ENCODE measurements at places on chromosomes 11 and 22. TPM values are rescaled to one million over a fixed set of nuclear protein-coding genes. Genes with fewer than 3 reads are reported as not detected.

GRCh38 chr11:32088117-32088941 is 2.5 kb upstream of the RCN1 start:
- peak; percentile 82 for DNase-seq

- DNase-seq = no peak
Observed at GRCh38 chr11:77512092-77512491, 38.2 kb upstream of the PAK1 start.

- no peak for DNase-seq
Observed at GRCh38 chr11:75588051-75588481, 26.0 kb downstream of the SERPINH1 start.

- no peak for DNase-seq
Observed at GRCh38 chr11:46222490-46223251, 54.8 kb upstream of the CREB3L1 start.

DNA sequence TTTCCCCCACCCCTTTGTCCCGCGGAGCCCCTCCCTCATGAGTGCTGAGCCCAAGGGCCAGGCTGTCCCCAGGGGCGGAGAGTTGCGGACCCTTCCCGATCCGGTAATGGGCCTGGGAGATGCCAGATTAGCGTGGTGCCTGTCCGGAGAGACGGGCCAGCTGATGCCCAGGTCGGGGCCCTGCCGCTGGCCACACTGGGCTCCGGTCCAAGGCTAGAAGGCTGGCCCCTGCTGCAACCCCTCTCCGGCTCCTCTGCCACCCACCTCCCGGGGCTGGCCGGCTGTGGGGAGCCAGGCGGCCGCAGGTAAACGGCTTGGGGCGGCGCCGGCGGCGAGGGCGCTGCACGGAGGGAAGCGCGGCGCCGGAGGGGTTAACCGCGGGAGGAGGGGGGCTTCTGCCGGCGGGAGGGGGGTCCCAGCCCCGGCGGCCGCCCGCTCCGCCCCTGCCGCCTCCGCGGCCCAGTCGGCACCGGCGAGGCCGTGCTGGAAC is at the start of gene KCNK4:
Gene KCNK4 (plus strand): TSS at position 41 of the 490 bp plus-strand sequence. CDS start 1,717 bp downstream, outside the sequence.
- DNase-seq = peak; percentile 77

- DNase-seq = no peak
Observed at GRCh38 chr11:8194956-8195355, 26.1 kb upstream of the RIC3 start.

DNA sequence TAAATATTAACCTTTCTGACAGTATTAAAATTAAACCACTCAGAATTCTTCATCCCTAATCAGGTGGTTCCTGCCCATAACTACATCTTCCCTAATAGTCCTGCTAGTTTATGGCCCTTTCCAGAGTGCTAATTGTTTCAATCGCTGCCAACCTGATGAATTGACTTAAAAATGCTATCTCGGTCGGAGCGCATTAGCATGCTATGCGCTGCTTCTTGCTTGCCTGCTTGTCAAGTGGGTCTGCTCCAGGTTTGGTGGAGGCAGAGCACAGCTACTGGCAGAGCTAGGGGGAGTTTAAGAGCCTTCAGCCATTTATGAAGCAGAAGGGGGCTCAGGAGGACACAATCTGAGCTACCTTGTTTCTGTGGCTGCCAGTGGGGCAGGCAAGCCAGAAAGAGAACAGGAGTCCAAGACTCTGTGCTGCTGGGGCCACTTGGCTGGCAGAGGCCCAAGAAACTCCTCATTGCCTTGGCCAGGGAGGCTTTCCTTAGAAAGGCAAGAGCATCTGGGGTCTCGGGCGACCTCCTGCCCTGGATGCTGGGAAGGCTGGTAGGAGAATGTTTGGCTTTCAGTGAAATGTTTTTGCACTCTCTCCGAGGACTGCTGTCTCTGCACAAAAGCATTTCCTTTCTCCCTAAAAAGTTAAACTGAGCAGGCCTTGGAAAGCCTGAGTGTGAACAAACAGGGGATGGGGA is 62.1 kb upstream of the PHOX2A start:
- DNase-seq = no peak

- no peak for DNase-seq
Observed at GRCh38 chr11:115168686-115169085, 335.5 kb downstream of the CADM1 start.

GRCh38 chr22:44005524-44005923 is 18.6 kb upstream of the PARVB start:
- DNase-seq = no peak

CCDC87 gene
- 0.24 TPM for total RNA-seq

GRCh38 chr11:2089536-2090165 is 49.5 kb downstream of the IGF2 start:
- no peak for DNase-seq

- DNase-seq = no peak
Observed at GRCh38 chr11:69978841-69979614, 99.1 kb upstream of the ANO1 start.

- no peak for DNase-seq
Observed at GRCh38 chr11:36292311-36292722, 3.1 kb upstream of the COMMD9 start.

SORL1 gene
- total RNA-seq = 15.7 TPM

SCGB1D2 gene
- total RNA-seq = not detected

- peak; percentile 84 for DNase-seq
Observed at GRCh38 chr22:25406510-25407210, 157.8 kb upstream of the GRK3 start.

DNA sequence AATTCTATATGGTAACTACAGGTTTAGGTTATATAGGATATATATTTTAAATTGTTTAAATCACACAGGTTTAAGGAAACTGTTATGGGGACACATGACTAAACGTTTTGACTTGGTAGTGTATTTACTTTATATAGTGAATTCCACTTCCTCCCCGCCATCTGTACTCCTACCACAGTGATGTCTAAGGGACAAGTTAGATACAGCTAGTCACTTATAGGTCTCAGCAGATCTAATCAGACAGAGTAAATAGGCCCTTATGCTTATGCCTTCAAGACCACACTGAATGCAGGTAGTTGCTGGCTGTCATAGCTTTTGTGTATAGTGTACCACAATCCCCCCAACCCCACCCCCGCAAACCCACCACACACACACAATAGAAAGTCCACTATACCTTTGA is 8.2 kb downstream of the SESN3 start:
- DNase-seq = no peak

OR4D9 gene
- not detected for total RNA-seq

DNA sequence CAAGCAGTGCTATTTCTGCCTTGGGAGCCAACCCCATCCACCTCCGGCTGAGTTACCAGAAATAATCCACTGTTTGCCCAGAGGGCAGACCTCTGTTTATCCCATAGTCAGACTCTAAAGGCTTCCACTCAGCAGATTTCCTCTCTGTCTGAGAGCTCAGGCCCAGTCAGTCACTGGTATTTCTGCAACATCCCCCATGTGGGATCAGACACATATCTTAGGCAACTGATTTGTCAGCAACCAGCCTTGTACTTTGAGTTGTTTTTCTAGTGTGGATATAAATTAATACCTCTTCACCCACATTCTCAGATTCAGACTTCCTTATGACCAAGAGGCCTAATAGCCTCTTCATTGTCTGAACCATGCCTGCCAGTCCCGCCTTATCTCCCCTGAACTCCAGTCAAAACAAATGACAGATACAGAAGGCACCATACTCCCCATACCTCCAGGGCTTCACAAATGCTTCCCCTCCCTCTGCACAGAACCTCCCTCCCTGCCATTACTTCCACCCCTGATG is 193.6 kb downstream of the FAM76B start:
- DNase-seq = no peak

OR51B2 gene
- not detected for total RNA-seq

- DNase-seq = no peak
Observed at GRCh38 chr11:31720671-31721365, 90.3 kb downstream of the PAX6 start.

DNA sequence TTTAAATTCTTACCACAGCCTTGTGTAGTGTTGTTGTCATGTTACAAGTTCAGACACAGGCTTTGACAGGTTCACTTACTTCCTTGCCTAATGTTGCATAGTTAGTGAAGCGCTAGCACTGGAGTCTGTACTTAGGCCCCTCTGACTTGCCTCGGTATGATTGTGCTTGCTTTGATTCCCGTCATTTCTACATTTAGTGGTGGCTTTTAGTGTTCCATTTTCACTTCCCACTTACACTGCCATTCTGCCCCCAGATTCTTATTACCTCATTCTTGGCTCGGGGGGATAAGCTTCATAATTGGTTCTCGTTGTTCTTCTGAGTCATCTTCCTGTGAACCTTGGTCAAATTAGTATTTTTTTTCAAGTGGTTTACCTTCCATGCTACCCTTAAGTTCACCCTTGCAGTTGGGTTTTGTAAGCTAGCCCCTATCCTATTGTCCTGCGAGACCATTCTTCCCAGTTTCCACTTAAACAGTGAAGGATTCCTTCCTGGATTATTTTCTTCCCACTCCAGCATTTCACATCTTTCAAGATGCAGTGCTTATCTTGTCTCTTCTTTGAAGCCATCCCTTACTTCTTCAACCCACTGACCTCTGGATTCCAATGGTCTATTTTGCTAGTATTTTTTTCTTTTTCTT is 68.7 kb downstream of the DDX10 start:
- no peak for DNase-seq

LINC01488 gene
- not detected for total RNA-seq

GRCh38 chr11:19866521-19866920 is 153.9 kb downstream of the NAV2 start:
- DNase-seq = no peak

VSTM5 gene
- 1.0 TPM for total RNA-seq

- no peak for DNase-seq
Observed at GRCh38 chr22:36143066-36143815, 17.3 kb downstream of the APOL3 start.

- no peak for DNase-seq
Observed at GRCh38 chr22:29626497-29627195, 23.2 kb downstream of the NF2 start.

GRCh38 chr11:121634889-121635288 is 182.1 kb upstream of the SORL1-AS1 start:
- no peak for DNase-seq

GRCh38 chr11:12784445-12784844 is 110.2 kb downstream of the TEAD1 start:
- no peak for DNase-seq

DNA sequence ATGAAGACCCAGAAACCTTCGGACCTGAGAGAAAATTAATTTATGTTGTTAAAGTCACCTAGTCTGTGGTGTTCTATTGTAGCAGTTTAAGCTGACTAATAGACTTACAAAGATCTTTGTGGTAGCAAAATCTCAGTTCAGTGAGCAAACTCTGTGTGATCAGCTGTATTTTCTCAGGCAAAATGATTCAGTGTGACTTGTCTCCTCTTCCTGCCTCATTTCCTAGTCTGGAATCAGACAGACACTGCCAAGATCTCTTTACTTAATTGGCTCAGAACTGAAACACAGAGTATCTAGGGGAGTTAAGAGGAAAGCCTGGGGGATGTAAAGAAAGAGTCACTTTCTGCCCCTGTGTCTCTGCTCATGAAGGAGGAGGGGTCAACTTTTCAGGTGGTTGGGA is 564.7 kb downstream of the KCNA4 start:
- no peak for DNase-seq

GRCh38 chr11:82899957-82900276 is 313 bp downstream of the PRCP start:
- DNase-seq = no peak

GPR137 gene
- 27.5 TPM for total RNA-seq

DNA sequence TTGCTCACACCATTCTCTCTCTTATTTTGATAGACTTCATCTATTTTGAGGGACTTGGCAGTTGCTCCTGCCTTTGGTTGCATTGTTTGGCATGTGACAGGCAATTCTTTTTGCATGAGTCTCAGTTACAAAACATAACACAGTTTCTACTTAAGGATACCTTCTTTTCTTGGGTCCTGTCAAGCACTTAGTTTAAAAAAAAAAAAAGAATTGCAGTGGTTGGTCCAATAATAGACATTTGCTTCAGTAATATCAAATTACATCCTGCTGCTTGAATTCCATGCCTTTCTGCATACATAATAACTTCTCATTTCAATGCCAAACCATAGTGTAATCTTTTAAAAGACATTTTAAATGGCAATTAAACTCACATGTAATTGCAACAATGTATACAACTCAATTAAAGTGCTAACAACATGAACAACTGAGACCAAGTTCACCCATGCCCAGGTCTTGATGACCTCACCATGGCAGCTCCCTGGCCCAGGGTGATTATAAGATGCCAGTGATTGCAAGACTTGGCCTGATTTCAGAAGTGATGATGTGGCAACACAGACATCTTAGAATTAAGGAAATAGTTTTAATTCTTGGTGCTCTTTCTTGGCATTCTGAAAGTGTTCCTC is 32.2 kb upstream of the PLET1 start:
- DNase-seq = no peak

DUSP18 gene
- total RNA-seq = 8.5 TPM

GPHA2 gene
- total RNA-seq = not detected

DNA sequence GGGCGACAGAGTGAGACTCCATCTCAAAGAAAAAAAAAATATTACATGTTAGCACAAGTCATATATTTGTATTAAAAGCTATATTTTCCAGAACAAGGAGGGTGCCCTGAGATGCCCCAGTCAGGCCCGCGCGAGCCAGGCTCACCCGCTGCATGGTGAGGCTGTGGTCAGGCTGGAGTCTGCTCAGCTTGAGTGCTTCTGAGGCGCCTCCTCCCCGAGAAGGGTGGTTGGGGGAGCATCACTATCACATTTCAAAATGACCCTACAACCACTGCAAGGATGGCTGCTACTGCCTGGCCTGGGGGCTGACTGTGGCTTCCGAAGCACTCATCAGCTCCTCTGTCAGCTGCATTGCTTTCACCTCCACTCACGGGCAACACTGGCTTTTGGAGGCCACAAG is 77.1 kb downstream of the SCUBE1 start:
- DNase-seq = no peak

ANO9 gene
- 0.57 TPM for total RNA-seq

DNA sequence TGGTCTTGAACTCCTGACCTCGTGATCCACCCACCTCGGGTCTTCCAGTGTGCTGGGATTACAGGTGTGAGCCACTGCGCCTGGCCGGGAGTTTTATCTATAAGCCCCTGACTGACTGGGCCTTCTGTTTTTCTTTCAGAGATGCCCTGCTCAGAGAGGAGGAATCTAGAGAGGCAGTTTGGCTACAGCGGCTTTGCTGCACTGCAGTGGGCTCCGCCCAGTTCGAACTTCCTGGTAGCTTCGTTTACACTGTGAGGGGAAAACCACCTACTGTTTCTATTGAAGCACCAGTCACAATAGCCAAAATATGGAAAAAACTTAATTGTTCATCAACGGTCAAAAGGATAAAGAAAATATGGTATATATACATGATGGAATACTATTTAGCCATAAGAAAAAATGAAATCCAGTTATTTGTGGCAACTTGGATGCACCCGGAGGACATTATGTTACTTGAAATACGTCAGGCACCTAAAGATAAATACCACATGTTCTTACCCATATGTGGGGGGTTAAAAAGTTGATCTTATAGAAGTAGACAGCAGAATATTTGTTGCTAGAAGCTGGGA is 31.9 kb upstream of the FAM181B start:
- no peak for DNase-seq

GRCh38 chr22:45469281-45470073 is 33.2 kb upstream of the FBLN1 start:
- no peak for DNase-seq

MACROD1 gene
- 16.8 TPM for total RNA-seq

DNA sequence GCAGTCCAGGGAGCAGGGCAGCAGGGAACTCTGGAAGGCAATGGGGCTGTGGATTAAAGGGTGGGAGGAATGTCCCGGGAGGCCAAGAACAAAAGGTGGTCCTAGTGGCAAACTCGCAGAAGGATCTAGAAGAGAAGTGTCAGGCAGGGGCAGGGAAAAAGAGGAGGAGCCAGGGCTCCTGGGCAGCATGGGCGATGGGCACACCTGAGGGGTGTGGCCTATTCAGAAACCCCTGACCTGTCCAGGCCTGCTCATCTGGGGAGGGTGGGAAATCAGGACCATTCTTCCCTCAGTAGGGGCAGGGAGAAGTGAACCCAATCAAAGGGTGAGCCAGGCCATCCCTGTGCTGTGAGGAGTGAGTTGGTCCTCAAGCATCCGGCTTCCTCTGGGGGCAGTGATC is 108.6 kb downstream of the TRIM29 start:
- no peak for DNase-seq

All from posterior vena cava (tissue), 2 donors.